ENCODE measurements at places on chromosomes 6 and 20.

DNA sequence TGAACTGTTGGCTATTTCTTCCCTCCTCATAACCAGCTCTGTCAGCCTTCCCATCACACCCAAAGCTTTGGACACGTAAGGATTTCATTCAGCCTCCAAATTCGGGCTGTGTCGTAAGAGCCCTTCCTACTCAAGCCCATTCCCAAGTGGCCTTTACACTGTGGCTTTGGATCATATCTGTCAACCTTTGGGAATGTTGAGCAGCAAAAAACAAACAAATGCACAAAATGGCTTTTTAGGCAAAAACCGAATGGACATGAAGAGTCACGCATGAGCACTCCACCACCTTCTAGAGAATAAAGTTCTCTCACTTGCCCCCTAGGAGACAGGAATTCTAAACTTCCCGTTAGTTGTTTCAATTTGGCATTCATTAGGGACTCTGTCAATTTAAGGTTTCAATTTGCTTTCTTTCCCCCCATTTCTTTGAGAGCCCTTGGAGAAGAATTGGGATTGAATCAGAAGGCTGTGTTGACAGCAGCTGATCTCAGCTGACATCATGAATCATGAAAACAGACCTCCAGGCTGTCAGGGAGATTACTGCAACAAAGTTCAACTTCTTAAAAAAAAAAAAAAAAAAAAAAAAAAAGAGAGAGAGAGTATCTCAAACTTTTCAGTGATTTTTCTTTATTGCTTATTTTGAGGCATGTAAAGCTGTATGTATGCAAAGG, 110.3 kb downstream of the BCAS1 start:
- peak; percentile 68 for DNase-seq

DNA sequence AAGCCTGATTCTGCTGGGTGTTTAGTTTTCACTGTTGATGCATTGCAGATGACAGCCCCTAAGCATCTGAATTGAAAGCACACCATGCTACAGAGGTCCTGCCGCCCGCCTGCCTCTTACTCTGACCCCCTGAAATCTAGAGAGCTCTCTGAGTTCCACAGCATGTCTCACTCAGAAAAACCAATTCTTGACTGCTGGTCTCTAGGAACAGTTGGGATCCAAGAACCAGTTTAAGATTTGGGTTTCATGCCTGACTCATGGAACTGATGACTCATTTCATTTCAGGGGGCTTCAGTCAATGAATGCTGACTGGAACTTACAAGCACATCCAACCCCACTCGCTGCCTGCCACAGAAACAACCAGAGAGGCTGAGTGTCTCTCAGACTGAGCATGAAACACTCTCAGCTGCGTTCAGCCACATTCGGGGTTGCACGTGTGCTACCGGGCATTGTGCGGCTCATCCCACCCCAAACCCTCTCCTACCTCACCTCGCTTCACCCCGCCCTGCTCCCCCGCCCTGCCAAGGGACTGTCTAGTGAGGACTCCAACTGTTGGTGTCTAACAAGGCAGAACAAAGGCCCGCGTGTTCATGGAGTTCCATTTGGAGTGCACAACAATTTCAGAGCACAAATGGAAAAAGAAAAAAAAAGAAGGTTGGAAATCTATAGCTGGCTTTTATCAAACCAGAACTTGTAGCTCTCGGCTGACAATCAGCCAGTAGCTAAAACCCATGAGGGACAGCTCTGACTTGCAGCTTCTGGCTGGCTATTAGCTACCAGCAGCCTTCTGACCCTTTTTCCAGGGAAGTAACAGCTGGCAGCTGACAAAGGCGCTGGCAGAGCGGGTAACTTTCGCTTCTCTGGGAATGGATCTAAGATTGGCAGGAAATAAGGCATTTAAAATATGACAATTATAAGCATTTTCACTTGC, 20.0 kb upstream of the TRAF3IP2 start:
- DNase-seq = no peak

GRCh38 chr6:40900791-40901190, 138.2 kb downstream of the UNC5CL start:
- DNase-seq = no peak

GRCh38 chr6:42147138-42147562, 4.7 kb upstream of the C6orf132 start:
- no peak for DNase-seq

GRCh38 chr6:25341203-25341552, 62.0 kb downstream of the CARMIL1 start:
- no peak for DNase-seq

- DNase-seq = no peak
Observed at GRCh38 chr6:143163621-143164020, 102.9 kb downstream of the AIG1 start.

DNA sequence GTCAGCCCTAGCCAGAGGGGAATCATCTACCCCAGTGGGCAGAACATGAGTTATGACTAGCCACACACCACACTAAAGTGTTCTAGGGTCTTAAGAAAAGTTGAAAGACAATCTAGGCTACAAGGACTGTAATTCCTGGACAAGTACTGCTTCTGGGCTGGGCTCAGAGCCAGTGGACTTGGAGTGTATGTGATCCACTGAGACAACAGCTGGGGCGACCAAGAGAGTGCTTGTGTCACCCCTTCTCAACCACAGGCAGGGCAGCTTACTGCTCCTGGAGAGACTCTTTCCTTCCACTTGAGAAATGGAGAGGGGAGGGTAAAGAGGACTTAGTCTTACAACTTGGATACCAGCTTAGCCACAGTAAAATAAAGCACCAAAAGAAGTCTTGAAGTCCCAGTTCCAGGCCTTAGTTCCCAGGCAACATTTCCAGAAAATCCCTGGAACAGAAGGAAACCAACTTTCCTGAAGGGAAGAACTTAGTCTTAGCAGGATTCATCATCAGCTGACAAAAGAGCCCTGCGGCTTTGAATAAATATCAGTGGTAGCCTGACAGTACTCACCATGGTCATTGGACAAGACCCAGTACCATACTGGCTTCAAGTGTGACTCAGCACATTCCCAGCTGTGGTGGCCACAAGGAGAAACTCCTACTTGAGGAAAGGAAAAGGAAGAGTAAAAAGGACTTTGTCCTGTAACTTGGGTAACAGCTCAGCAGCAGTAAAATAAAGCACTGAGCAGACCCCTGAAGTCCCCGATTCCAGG, 355.1 kb upstream of the ADGRB3 start:
- no peak for DNase-seq

DNA sequence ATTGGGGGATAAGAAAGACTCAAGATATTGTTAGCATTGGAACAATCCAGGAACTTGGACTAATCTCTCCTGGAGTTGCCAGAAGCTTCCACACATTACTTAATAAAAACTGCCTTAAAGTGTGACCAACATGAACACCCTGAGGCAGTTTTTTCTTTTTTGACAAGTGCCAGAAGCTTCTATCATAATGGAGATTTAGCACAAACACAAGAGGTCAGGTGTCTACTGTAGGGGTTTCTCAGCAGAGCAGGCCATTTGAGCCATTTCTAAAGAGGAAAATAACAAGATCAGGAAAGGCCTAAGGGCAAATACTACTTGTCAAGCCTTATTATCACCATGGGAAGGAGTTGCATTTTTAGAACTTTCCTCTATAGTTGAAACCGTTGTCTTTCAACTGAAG, 361.5 kb downstream of the EPM2A start:
- no peak for DNase-seq

GRCh38 chr6:150025201-150025917, at the start of gene RAET1L:
RAET1L (minus strand) TSS chr6:150025532; CDS start chr6:150025471, 61 bp downstream.
- peak; percentile 25 for DNase-seq

DNA sequence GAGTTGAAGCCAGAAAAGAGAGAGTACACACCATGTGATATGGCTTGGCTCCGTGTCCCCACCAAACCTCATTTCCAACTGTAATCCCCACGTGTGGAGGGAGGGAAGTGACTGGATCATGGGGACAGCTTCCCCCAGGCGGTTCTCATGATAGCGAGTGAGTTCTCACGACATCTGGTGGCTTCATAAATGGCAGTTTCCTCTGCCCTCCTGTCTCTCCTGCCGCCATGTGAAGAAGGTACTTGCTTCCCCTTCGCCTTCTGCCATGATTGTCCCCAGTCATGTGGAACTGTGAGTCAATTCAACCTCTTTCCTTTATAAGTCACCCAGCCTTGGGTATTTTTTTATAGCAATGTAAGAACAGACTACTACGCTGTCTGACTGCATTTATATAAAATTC, 40.3 kb downstream of the TAF4 start:
- peak; percentile 11 for DNase-seq

DNA sequence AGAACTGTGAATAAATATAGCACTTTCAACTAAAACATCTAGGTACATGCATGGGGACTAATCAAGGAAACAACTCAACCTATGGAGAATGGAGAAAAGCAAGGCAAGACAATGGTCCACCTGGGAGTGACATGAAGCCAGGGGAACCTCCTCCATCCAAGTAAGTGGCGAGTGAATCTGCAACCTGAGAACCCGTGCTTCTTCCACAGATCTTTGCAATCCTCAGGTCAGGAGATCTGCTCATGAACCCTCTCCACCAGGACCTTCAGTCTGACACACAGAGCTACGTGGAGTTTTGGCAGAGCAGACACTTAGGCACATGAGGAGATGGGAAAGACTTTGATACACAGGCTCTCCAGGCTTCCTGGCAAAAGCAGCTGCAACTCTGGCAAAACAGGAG, 58.8 kb upstream of the KHDRBS2 start:
- no peak for DNase-seq

GRCh38 chr6:157708933-157709332, 114.1 kb upstream of the SNX9 start:
- no peak for DNase-seq

- DNase-seq = no peak
Observed at GRCh38 chr20:48704761-48705160, 123.0 kb downstream of the PREX1 start.

DNA sequence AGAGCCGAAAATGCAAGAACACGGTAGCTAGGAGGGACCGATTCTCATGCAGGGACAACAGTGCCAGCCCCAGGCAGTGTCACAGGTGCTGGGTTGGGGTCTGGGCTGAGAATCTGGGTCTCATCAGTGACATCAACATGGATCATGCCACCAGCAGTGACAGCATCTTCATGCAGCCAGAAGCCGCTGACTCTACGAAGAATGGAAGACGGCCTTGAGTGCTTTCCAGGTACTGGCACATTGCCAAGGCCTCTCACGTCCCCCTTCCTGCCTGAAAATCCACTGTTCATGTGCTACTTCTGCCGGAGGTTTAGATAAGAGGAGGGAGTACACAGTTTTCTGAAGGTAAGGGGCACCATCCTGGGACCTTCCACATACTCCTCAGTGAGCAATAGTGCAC, 141.1 kb upstream of the FOXQ1 start:
- DNase-seq = no peak

- no peak for DNase-seq
Observed at GRCh38 chr6:81561071-81561564, 191.4 kb downstream of the TENT5A start.

DNA sequence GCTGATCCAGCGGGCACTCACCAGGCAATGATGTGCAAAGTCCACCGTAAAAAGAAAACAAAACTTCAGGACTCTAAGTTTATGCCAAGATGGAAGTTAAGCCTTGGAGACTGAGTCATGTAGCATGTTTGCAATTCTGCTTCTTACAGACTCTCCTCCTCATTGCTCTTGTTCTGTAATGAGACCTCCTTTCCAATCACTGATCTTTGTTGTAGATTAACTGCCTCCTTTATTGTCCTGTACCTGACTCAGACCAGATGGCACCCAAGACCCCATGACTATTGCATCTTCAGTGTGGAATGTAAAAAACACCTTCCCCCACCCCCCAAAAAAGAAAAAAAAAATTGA, 11.2 kb downstream of the NEU1 start:
- DNase-seq = no peak

DNA sequence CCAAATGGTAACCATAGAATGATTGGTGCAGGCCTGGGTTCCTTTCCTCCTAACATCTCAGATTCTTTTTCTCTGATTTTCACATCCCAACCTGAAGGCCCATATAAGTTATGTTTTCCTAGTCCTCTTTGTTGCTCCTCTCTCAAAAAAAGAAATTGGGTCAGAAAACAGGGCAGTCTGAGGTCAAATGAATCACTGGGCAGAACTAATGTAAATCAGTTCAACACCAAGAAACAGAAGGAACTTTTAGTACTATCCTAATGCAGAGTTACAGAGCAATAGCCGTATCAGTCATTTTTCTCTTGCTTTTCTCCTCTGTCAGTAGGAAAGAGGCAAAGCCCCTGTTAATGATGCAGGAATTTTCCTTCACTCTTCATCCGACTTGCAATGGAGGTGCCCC, 11.0 kb upstream of the TPD52L1 start:
- no peak for DNase-seq

DNA sequence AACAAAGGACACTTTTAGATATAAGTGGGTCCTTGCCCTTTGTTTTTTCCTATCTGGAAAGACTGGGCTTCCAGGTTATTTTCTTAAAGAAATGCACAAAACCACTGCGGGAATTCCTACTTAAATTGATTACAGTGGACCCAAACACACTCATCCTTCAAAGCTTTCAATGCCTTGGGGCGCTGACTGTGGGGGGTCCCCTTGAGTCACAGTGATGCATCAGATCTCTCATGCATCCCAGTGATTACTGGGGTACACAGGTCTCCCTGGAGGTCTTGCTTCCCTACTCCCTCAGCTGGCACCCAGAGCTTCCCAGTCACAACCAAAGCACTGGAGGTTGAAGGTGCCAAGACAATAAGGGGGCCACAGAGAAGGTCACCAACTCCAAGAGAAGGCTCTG, 20.7 kb downstream of the ABHD12 start:
- DNase-seq = no peak

- no peak for DNase-seq
Observed at GRCh38 chr6:89368999-89369398, 16.5 kb upstream of the UBE2J1 start.

GRCh38 chr6:118856301-118856700, 37.7 kb upstream of the ASF1A start:
- DNase-seq = no peak

DNA sequence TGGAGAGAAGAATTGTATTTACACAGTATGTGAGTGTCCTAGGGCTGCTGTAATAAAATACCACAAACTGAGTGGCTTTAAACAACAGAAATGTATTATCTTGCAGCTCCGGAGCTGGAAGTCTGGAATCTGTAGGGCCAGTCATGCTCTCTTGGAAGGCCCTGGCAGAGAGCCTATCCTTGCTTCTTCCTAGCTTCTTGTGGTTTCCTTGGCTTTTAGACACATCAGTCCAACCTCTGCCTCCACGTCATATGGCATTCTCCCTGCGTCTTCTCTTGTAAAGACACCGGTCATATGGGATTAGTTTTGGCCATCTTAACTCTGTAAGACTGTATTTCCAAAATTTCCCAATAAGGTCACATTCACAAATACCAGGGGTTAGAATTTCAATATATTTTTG, 10.8 kb downstream of the FNDC1 start:
- no peak for DNase-seq
